ENCODE measurements at places on chromosomes 2 and 18. TPM values are rescaled to one million over a fixed set of nuclear protein-coding genes. Genes with fewer than 3 reads are reported as not detected.

DNA sequence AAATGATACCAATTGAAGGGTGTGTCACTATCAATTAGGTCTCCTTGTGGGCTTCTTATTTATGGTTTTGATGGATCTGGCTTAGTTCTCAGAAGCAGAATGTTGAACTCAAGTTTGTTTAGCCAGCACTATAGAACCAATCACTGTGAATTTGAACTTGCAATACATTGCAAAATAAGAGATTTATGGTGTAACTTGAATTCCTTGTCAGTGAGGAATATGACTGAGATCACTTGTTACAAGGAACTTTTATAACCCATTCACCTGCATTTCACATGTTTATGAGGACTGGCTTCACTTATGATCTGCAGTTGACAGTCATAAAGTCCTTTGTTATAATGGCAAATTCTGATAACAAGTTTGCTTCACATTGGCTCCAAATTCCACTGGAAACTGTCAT is 9.8 kb downstream of the GATA6 start:
- no peak for DNase-seq

DNA sequence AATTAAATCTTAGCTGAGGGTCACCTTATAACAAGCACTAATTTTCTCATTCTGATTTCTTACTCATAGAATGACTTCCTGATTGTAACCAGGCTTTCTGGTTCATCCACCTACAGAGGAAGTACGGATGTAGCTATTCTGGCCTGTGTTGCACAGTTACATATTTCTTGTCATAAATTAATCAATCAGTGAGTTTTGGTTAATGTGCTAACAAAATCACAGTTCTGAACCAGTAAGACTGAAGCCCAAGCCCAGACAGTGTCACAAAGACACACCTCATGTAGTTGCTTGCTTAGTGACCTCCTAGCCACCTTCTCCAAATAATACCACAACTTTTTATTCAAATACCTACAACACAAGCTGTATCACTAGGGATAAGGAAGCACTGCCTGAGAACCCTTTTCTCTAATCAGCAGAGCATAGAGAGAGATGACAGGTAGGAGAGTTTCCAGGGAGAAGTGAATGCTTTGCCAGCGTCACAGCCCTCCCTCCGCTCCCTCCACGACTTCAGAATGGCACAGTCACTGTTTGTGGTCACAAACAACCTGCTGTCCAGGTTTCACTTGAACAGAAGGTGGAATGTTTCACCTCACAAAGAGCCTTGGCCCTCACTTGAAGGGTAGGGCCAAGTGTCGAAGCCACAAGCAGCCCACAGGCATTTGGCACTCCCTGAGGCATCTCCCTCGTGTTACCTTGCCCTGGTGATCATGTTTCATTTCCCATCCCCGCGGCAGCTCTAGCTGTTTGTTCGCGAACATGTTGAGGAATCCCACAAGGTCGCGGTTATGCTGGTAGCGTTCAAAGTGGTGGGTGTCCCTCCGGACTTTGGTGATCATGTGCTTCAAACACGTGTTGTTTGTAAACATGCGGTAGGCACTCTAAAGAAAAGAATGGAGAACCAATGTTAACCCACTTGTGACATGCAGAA is 120.8 kb upstream of the STK17B start:
- DNase-seq = no peak

Gene LRATD1
- 2.9 TPM for total RNA-seq

- peak; percentile 76 for DNase-seq
Measured at GRCh38 chr18:7370375-7370774, 139.5 kb downstream of the LRRC30 start.

GRCh38 chr2:179059026-179059700 is 9.2 kb upstream of the CCDC141 start:
- no peak for DNase-seq

Gene SCN3A
- total RNA-seq = 1.1 TPM

DNA sequence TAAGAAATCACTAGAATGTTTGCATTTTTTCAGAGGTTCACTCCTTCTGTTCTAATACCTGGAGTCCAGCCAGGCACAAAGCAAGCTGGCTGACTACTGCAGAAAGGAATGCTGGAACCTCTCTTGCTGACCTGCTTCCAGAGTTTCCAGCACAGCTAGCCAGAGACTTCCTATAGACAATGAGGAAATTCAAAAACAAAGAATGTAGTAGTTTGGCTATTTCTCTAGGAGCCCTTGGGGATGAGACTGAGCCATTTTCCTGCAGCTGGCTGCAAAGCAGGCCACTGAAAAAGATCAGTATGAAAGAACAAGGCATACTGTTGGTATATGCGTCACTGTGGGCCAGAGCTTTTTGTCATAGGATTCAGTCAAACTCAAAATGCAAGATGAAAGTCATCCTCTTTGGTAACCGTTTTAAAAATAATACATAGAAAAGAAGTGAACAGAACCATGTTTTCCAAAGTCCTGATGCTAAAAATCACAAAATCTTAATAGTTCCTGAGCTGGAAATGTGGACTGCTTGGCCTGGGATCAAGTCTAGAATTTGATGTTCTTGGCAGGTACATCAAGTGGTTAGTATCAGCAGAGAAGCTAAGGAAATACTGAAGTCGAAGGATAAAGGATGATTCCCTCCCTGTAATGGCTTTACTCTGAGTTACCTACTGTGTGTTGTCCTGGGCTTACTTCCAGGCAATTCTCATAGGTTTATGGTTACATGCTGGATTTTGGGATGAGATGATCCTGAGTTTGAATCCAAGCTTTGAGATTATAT is 9.0 kb upstream of the DSEL start:
- peak; percentile 46 for DNase-seq

GRCh38 chr2:37633234-37633633 is 38.2 kb downstream of the CDC42EP3 start:
- no peak for DNase-seq

Gene QPCT
- 1.4 TPM for total RNA-seq

- no peak for DNase-seq
Measured at GRCh38 chr2:219443016-219443696, 8.5 kb downstream of the SPEG start.

- no peak for DNase-seq
Measured at GRCh38 chr2:34229998-34230397, 630.9 kb upstream of the FAM98A start.

Gene SULT1C4
- total RNA-seq = 4.5 TPM

- DNase-seq = no peak
Measured at GRCh38 chr18:80033181-80034067, 810 bp upstream of the RBFA start.

GRCh38 chr2:72028996-72029395 is 118.7 kb downstream of the CYP26B1 start:
- no peak for DNase-seq

DNA sequence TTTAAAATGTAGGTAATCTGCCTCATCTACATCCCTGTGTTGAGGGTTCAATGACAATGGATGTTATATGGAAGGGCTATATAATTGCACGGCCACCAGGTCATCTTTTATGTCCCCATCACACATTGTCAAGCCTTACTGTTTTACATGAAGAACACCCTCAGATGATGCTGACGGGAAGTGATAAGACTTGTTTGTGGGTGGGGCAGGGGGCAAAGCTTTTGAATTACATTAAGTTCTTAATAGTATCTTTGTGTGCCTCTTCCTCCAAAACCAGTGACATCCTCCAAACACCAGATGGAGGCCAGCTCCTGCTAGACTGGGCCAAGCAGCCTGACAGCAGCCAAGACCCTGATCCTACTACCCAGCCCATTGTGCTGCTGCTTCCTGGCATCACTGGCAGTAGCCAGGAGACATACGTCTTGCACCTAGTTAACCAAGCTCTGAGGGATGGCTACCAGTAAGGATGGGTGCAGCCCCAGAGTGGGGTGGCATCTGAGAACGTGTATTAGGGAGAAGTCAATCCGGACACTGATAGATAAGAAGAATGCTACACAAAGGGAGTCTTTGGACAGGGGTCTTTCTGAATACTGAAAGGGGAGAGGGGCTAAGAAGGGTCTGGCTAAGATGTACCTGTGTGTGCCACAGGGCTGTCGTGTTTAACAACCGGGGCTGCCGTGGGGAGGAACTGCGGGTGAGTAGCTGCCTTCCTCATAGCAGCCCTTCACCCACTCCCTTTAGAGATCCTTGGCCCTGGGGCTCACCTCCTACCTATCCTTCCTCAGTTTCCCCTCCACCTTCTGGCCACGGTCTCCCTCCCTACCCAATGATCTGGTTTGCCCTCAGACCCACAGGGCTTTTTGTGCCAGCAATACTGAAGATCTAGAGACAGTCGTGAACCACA is 5.3 kb downstream of the ABHD1 start:
- DNase-seq = no peak

DNA sequence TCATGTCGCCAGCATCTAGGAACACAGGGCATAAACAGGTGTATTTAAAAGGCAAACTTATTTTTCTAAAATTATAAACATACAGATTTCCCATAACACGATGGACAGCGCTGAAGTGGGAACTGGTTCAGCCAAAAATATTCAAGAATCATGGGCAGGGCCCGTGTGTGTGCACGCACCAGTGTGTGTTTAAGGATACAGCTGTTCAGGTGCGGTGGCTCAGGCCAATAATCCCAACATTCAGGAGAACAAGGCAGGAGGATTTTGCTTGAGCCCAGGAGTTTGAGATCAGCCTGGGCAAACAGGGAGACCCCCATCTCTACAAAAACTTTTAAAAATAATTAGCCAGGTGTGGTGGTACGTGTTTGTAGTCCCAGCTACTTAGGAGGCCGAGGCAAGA is 288.6 kb upstream of the HDAC4 start:
- no peak for DNase-seq

DNA sequence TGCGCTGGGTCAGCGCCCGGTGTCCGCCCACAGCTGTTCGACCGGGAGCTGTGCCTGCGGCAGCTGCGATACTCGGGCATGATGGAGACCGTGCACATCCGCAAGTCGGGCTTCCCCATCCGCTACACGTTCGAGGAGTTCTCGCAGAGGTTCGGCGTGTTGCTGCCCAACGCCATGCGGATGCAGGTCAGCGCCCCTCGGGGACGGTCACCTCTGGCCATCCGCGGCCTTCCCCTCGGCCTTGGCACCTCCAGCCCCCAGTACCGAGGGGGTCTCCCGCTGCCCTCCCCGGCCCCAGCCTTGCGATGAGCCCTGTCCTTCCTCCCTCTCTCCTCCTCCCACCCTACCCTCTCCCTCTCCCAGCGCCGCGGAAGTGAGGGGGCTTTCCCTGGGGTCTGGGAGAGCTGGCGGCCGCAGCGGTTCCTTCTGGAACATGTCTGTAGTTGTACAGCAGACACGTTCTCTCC is 53.2 kb upstream of the GPR17 start:
- no peak for DNase-seq

DNA sequence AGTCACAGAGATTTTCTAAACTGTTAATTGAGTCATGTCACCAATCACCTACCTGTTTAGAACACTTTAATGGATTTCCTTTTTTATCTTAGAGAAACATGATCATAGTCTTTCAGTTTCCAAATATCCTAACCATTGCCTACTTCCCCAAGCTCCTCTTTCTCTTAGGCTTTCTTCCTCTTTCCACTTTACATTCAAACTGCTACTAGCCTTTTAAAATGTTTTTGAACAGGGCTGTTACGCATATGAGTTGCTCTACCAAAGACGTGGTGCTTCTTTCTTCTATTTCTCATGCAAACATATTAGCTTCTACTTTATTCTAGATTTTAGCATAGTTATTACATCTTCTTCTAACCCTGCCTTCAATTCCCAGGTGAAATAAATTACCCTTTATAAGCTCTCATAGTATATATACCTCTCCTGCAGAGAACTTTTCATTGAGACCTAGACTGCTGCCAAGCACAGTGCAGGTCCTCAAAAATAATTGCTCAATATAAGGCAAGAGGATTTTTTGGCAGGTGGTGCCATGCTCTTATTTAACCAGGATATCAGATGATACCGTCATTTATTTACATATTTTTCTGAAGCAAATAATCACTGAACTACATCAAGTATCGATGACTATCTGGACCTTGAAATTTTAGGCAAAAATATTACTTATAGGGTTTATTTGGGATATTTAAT is 937.1 kb downstream of the TSN start:
- no peak for DNase-seq

DNA sequence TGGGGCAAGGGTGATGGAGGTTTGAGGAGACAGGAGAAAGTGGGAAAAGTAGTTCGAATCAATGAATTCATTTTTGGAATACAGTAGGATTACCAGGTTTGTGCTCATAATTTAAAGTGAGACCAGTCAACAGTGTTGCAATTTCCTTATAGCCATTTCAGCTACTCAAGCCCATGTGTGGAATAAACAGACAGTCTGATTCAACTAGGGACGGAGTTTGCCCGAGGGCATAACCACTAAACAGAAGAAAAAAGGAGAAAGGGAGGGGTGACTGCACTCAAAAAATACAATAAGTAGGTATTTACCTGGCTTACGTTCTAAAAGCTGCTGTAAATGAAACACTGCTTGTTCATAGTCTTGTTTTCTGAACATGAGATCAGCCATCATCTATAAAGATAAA is 55.2 kb downstream of the TTC21B start:
- no peak for DNase-seq

GRCh38 chr18:10570622-10571021 is 44.8 kb downstream of the NAPG start:
- DNase-seq = no peak

DNA sequence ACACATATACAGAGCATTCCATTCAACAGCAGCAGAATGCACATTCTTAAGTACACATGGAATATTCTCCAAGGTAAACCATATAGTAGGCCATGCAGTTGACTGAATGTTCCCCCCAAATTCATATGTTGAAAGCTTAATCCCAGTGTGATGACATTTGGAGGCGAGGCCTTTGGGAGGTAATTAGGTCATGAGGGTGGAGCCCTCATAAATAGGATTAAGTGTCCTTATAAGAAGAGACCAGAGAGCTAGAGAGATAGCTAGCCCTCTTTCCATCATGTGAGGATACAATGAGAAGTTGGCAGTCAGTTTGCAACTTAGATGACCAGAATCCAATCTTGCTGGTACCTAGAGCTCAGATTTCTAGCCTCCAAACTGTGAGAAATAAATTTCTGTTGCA is 27.6 kb downstream of the TMEM185B start:
- DNase-seq = no peak

All from left cardiac atrium (tissue), 4 donors.